Thyroid gland (tissue), 4 donors: ENCODE measurements at places on chromosomes 13 and 19. TPM values are rescaled to one million over a fixed set of nuclear protein-coding genes. Genes with fewer than 3 reads are reported as not detected.

- no peaks in the 10 kb centered on the region for H3K36me3 ChIP-seq
- no peak overlapping the region for H3K4me3 ChIP-seq
- peak overlapping the region; percentile 73 for H3K27ac ChIP-seq
- H3K4me1 ChIP-seq, result peaks cover 57% of the 10 kb centered on the region
- DNase-seq, result no peak
Observed at GRCh38 chr19:38012944-38013343, 105.9 kb downstream of the SIPA1L3 start.

- no peaks in the 10 kb centered on the region for H3K36me3 ChIP-seq
- H3K4me3 ChIP-seq, result no peak overlapping the region
- H3K4me1 ChIP-seq, result no peaks in the 10 kb centered on the region
- H3K27me3 ChIP-seq, result no peaks in the 10 kb centered on the region
Observed at GRCh38 chr19:21483589-21484170, 21.7 kb upstream of the ZNF429 start.

DNA sequence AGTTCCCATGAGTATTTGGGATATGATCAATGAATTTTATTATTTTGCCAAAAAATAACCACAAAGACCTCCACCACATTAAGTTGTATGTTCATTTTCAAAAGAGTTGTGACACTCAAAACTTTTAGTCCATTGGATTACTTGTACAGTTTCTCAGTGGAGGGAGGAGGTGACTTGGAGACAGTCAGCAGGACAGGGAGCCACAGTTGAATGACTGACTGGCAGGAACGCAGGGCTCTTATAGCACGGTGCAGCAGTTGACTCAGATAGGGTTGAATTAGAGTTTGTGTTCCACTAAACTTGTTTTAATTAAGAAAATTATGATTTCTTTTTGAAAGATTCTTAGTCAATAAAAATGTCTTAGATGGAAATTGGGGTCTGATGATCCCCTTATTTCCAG lies 42.5 kb downstream of the TNFRSF19 start:
- peaks cover 18% of the 10 kb centered on the region for H3K4me1 ChIP-seq
- no peaks in the 10 kb centered on the region for H3K27me3 ChIP-seq
- H3K4me3 ChIP-seq, result no peak overlapping the region
- H3K27ac ChIP-seq, result no peak overlapping the region
- H3K36me3 ChIP-seq, result no peaks in the 10 kb centered on the region
- no peak for DNase-seq

DNA sequence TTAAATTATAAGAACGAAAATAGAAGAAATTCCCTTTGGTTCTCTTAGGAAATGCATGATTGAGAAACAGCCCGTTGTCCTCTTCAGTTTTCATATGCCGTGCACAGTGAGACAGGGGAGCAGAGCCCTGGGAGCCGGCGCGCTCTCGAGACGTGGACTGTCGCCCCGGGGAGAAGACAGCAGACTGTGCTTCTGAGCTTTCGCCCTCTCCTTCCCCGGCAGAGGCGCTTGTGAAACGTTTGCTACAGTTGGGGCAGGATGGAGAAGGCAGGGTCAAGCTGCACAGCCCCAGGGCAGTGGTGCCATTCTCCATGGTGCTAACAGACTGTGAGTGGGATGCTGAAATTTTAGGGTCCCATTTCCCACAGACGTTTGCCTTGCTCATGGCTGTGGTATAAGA lies 192.2 kb upstream of the KL start:
- no peak overlapping the region for H3K4me3 ChIP-seq
- no peaks in the 10 kb centered on the region for H3K36me3 ChIP-seq
- no peaks in the 10 kb centered on the region for H3K4me1 ChIP-seq
- DNase-seq, result no peak
- H3K27ac ChIP-seq, result no peak overlapping the region
- no peaks in the 10 kb centered on the region for H3K27me3 ChIP-seq

DNA sequence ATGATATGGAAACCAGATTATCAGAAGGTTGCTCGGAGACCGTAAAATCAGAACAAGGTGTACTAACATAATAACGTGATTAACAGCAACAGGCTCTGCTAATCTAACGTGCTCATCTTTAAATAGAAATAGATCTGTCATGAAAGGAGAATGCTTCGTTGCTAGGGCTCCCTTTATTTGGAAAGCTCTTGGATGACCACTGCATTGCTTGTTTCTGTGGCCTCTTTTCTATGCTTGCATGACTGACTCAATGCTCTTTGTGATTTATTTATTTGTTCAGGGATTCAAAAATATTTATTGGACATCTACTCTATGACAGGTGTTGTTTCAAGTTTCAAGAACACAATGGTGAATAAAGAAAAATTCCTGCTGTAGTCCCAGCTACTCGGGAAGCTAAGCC lies 22.3 kb upstream of the ZDHHC20 start:
- no peak overlapping the region for H3K4me3 ChIP-seq
- no peaks in the 10 kb centered on the region for H3K4me1 ChIP-seq
- H3K36me3 ChIP-seq, result no peaks in the 10 kb centered on the region
- H3K27ac ChIP-seq, result no peak overlapping the region
- DNase-seq, result no peak
- H3K27me3 ChIP-seq, result no peaks in the 10 kb centered on the region

DNA sequence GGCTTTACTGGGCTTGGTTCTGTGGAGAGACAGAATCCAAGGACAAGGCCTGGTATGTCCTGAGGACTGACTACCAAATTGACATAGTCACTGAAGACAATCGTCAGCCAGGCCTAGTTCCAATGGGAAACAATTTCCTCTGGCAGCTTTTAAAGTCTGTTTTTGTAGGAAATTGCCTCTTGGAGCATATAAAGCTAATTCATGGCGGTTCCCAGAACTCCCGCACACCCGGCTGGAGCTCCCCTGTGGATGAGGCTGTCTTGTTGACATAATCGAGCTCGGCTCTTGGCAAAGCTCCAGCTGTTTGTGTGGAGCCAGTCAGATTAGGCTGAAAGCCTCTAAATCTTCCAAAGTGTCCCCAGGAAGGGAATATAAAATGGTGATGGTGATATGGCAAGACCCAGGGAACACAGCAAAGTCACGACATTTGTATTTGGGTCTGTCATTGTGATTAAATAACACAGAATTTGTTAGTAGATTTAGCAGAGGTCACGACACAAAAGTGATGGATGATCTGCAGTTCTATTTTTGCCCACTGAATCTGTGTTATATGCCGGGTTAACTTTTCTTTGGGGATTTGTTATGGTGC lies 395.0 kb downstream of the PCDH9 start:
- no peaks in the 10 kb centered on the region for H3K4me1 ChIP-seq
- no peaks in the 10 kb centered on the region for H3K36me3 ChIP-seq
- H3K27me3 ChIP-seq, result no peaks in the 10 kb centered on the region
- no peak overlapping the region for H3K4me3 ChIP-seq
- DNase-seq, result peak; percentile 80

DNA sequence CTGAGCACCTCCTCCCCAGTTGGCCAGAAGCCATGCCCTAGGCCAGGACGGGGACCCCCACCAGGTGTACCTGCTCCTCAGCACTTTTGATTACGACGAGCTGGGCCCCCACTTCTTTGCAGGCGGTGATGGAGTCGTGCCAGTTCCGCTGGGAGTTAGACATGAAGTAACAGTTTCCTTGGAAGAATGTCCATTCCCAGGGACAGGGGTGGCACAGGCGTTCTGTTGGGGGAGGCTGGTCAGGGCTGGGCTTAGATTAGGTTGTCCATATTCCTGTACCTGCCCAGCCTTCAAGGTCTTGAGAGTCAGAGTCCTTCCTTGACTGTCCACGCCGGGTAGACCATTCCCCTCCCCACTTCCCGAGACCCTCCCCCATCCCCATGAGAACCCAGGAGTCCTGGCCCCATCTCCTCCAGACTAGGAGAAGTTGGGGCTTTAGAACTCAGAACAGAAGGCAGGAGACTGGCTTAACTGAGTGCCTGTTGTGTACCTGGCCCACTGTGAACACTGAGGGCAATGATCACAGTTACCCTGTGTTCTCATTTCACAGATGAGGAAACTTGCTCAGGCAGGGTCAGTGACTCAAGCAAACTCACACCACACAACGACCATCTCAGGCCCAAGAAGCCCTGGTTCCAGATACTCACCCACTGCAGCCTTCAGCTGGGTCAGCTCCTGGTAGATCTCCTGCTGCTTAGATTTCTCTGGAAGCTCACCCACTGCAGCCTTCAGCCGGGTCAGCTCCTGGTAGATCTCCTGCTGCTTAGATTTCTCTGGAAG lies 2.3 kb downstream of the CD209 start:
- no peak overlapping the region for H3K4me3 ChIP-seq
- no peaks in the 10 kb centered on the region for H3K36me3 ChIP-seq
- H3K4me1 ChIP-seq, result no peaks in the 10 kb centered on the region

DNA sequence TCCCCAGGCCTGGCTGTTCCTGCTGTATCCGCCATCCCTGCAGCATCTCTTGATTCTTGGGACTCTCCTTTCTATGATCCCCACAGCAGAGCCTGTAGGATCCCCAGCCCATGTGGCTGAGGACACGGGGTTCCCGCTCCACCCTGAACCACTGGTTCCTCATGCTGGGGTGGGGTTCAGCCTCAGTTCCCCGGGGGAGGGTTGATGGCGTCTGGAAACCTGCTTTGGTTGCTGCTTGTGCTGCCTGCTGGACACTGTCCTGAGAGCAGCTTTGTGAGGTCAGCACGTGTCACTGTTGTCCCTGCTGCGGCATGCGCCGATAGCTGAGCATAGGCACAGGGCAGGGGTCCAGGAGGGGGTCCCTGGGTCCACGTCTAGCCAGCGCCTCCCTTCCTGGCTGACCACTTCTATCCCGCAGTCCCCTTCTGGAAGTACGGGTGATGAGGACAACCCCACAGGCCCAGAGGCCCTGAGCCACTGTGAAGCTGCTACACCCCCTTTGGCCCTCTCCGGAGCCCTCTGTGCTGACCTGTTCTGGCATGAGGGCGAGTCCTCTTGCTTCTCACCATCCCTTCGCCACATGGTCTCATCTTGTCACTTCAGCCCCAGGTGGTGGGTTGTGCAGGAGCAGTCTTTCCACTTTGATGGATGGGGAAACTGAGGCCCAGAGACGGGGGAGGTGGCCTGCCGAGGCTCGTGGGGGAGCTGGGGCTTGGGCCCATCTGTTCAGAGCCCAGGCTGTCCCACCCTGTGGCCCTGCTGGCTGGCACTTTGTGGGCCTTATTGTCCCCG lies 5.5 kb downstream of the EPN1 start:
- H3K27ac ChIP-seq, result no peak overlapping the region
- peaks cover 35% of the 10 kb centered on the region for H3K36me3 ChIP-seq
- peaks cover 29% of the 10 kb centered on the region for H3K4me1 ChIP-seq
- no peaks in the 10 kb centered on the region for H3K27me3 ChIP-seq
- no peak for DNase-seq
- no peak overlapping the region for H3K4me3 ChIP-seq

- no peaks in the 10 kb centered on the region for H3K27me3 ChIP-seq
- no peaks in the 10 kb centered on the region for H3K36me3 ChIP-seq
- no peak overlapping the region for H3K27ac ChIP-seq
- no peak for DNase-seq
- H3K4me1 ChIP-seq, result peaks cover 21% of the 10 kb centered on the region
- no peak overlapping the region for H3K4me3 ChIP-seq
Observed at GRCh38 chr13:22812793-22813192, 368.0 kb upstream of the SGCG start.

DNA sequence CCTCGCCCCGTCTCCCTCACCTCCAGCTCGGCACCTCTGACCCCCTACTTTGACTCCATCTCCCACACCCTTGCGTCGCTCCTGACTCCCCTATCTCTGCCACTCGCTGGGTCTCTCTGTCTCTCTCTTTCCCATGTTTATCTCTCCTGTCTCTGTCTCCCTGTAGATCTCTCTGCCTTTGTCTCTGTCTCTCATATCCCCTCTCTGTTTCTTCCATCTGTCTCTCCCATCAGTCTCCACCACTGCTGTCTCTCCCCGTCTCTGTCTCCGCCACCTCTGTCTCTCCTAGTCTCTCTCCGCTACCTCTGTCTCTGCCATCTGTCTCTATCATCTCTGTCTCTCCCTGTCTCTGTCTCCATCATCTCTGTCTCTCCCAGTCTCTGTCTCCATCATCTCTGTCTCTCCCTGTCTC lies 12.4 kb upstream of the BBC3 start:
- H3K27me3 ChIP-seq, result no peaks in the 10 kb centered on the region
- no peak overlapping the region for H3K27ac ChIP-seq
- H3K4me3 ChIP-seq, result no peak overlapping the region
- H3K36me3 ChIP-seq, result no peaks in the 10 kb centered on the region
- H3K4me1 ChIP-seq, result peaks cover 11% of the 10 kb centered on the region

- no peak overlapping the region for H3K27ac ChIP-seq
- no peak overlapping the region for H3K4me3 ChIP-seq
- no peaks in the 10 kb centered on the region for H3K4me1 ChIP-seq
- H3K36me3 ChIP-seq, result no peaks in the 10 kb centered on the region
- H3K27me3 ChIP-seq, result no peaks in the 10 kb centered on the region
Observed at GRCh38 chr13:113536461-113537110, 46.1 kb upstream of the DCUN1D2 start.

DNA sequence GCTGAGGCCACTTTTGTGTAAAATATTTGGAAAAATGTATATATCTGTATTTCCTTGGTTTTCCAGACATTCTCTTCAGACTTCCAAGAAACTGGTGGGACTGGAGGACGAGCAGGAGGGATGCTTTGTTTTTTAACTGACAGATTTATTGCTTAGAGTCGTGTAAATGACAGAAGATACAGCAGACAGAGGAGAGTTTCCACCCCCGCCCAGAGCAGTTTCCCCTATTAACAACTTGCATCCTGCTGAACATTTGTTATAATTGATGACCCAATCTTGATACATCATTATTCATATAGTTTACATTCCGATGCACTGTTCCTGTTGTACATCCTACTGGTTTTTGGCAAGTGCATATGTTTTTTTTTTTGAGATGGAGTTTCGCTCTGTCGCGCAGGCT lies 7.1 kb upstream of the DOCK6 start:
- H3K27me3 ChIP-seq, result no peaks in the 10 kb centered on the region
- peaks cover 31% of the 10 kb centered on the region for H3K4me1 ChIP-seq
- no peak overlapping the region for H3K4me3 ChIP-seq
- peak overlapping the region; percentile 82 for H3K27ac ChIP-seq

GRCh38 chr13:33280923-33281322 lies 4.6 kb downstream of the STARD13 start:
- no peak overlapping the region for H3K27ac ChIP-seq
- H3K4me3 ChIP-seq, result no peak overlapping the region
- H3K4me1 ChIP-seq, result peaks cover 22% of the 10 kb centered on the region
- H3K27me3 ChIP-seq, result no peaks in the 10 kb centered on the region
- DNase-seq, result no peak
- no peaks in the 10 kb centered on the region for H3K36me3 ChIP-seq

DNA sequence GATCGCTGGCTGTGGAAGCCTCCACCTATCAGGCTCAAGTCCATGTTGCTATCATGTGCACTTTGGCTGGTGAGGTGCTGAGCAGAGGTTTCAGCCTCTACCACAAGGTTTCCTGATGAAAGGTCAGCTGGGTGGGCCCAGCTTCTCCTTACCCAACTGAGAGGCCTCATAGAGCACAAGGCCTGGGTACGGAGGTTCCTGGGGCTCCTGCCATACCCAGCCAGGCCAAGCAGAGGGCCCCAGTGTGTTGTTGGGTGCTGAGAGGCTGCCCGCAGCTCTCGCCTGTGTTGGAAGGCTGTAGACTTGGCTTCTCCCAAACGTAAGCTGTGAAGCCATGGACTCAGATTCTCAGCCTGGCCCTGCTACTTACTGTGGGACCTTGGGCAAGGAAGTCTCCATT lies 28.2 kb downstream of the ACTN4 start:
- DNase-seq, result no peak
- peaks cover 5% of the 10 kb centered on the region for H3K36me3 ChIP-seq
- H3K27ac ChIP-seq, result peak overlapping the region; percentile 78
- H3K4me1 ChIP-seq, result peaks cover 36% of the 10 kb centered on the region
- no peak overlapping the region for H3K4me3 ChIP-seq

ETV2 gene
- not detected for total RNA-seq

PABPC3 gene
- total RNA-seq, result 0.13 TPM

CGB5 gene
- not detected for total RNA-seq

EID2 gene
- 23.7 TPM for total RNA-seq

OR1M1 gene
- total RNA-seq, result not detected

LIM2 gene
- total RNA-seq, result not detected

GNA15 gene
- total RNA-seq, result 1.8 TPM

UBL3 gene
- total RNA-seq, result 79.0 TPM

OVOL3 gene
- total RNA-seq, result not detected
